Mesangial cell (primary cell): ENCODE measurements at places on chromosomes 3 and 15. TPM values are rescaled to one million over a fixed set of nuclear protein-coding genes. Genes with fewer than 3 reads are reported as not detected.

The ADPRH gene
- 5.4 and 8.1 TPM in 2 replicates for total RNA-seq

The KBTBD12 gene
- 0.16 TPM in 1 of 2 replicates, not detected in the other for total RNA-seq

The CPN2 gene
- total RNA-seq, result not detected in 2 replicates

The ACTRT3 gene
- total RNA-seq, result 2.6 and 3.3 TPM in 2 replicates

The RAB8B gene
- total RNA-seq, result 14.6 and 22.0 TPM in 2 replicates

The KNG1 gene
- not detected in 2 replicates for total RNA-seq

The MEGF11 gene
- 0.16 and 0.38 TPM in 2 replicates for total RNA-seq

The CKMT1B gene
- total RNA-seq, result 0.89 TPM in 1 of 2 replicates, not detected in the other

The BFSP2 gene
- total RNA-seq, result not detected in 2 replicates

The GOLGA6B gene
- not detected in 2 replicates for total RNA-seq

The ROBO2 gene
- under 0.01 and 1.1 TPM in 2 replicates for total RNA-seq

The MYLK gene
- 98.6 and 155 TPM in 2 replicates for total RNA-seq

The DNAH12 gene
- total RNA-seq, result under 0.01 TPM in 1 of 2 replicates, not detected in the other

The GP9 gene
- total RNA-seq, result not detected in 2 replicates

The DUOX1 gene
- 0.51 TPM in 1 of 2 replicates, not detected in the other for total RNA-seq

The TEX264 gene
- total RNA-seq, result 70.7 and 101 TPM in 2 replicates

The ZIC4 gene
- total RNA-seq, result not detected in 2 replicates

The ZNF592 gene
- 10.1 and 17.0 TPM in 2 replicates for total RNA-seq

The BTD gene
- total RNA-seq, result 15.3 and 34.5 TPM in 2 replicates

The CCR9 gene
- total RNA-seq, result under 0.01 TPM in 1 of 2 replicates, not detected in the other

The GLDN gene
- under 0.01 TPM in 1 of 2 replicates, not detected in the other for total RNA-seq

The DPH3 gene
- total RNA-seq, result 8.0 and 12.4 TPM in 2 replicates

The UBE2Q2 gene
- total RNA-seq, result 26.6 and 29.4 TPM in 2 replicates

The FSIP1 gene
- total RNA-seq, result 0.16 and 0.25 TPM in 2 replicates
